Stimulated activated memory B cell treated with anti-CD40 and anti-IgM and Interleukin-4, amounts not matched to agents 10 μg/mL and 1 μg/mL and 100 μg/mL, for 72 hours (primary cell): ENCODE measurements at places on chromosomes 4 and X.

DNA sequence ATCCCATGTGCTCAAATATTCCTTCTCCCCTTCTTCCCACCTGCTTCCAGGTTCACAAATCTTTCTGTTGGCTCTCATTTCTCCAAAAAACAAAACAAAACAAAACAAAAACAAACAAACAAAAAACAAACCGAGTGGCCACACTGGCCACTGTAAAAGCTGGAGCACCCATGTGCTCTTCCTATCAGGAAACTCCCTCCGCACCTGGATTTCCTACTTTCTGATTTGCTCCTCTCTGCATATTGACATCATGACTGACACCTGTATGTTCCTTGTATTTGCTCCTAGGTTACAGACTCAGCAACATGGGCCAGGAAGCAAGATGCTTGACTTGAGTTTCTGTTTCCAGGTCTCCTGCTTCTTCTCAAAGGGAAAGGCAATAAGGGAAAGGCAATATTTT, 258.8 kb downstream of the GPC3 start:
- no peak for ATAC-seq

GRCh38 chr4:17494258-17495190, 17.4 kb downstream of the QDPR start:
- ATAC-seq, result no peak

- peak; percentile 51 for ATAC-seq
Observed at GRCh38 chrX:37753384-37753783, 26.5 kb upstream of the CYBB start.

GRCh38 chr4:16642897-16643296, 255.5 kb downstream of the LDB2 start:
- no peak for ATAC-seq

DNA sequence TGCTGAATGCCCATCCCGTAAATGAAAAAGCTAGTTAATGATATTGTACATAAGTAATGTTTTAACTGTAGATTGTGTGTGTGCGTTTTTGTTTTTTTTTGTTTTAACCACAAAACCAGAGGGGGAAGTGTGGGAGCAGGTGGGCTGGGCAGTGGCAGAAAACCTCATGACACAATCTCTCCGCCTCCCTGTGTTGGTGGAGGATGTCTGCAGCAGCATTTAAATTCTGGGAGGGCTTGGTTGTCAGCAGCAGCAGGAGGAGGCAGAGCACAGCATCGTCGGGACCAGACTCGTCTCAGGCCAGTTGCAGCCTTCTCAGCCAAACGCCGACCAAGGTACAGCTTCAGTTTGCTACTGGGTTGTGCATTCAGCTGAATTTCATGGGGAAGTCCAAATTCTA, at the start of gene SPP1:
SPP1 (plus strand) TSS at position 249 of the 400 bp plus-strand sequence. CDS start 1,182 bp downstream, outside the sequence.
- ATAC-seq, result peak; percentile 59

GRCh38 chrX:131677655-131678628, 134.1 kb downstream of the OR13H1 start:
- peak; percentile 34 for ATAC-seq

DNA sequence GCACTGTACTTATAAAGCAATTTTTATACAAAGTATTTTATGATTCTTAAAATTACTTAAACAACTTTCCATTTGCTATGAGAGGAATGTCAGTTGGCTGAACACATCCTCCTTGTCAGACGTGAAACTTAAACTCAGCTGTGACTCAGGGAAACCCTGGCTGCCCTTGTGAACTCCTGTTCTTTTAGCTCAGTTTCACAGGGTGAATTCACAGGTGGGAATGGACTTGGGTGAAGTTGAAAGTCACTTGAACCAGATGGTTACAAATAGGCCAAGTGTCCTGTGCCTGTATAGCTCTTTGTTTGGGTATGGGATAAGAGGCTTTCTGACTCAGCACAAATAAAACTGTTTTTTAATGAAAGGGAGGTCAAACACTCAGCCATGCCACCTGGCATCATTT, 67.4 kb upstream of the FAM47B start:
- no peak for ATAC-seq
